CD14-positive monocyte (primary cell): ENCODE measurements at places on chromosomes 3 and 15. TPM values are rescaled to one million over a fixed set of nuclear protein-coding genes. Genes with fewer than 3 reads are reported as not detected.
A peak's percentile ranks its signal among the peaks of the same experiment; 100 is the strongest.

Gene SLC22A14
- 0.08 and 0.45 TPM in 2 replicates for polyA plus RNA-seq

Gene TMC3
- polyA plus RNA-seq = not detected

DNA sequence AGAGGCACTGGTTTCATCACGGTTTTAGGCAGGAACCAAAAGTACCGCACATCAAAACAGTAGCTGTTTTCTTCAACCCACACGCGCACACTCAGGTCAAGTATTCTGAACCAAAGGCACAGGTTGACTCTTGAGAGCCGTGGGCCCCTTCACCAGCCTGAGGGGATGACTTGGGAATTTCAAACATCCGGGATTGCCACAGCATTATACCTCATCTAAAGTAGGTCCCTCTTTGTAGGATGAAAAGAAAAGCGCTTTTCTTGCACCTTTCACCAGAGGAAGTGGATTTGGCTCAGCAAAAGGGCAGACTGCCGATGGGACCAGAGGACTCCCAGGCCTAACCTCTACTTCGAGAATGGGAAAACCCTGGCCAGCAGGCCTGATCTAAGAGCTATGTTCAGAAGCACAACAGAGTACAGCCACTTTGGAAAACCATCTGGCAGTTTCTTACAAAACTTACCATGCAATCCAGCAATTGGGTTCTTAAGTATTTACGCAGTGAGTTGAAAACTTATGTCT, 88.2 kb upstream of the PROK2 start:
- H3K4me3 ChIP-seq = no peak overlapping the region
- H3K4me1 ChIP-seq = no peaks in the 10 kb centered on the region
- no peak for DNase-seq
- peaks cover 12% of the 10 kb centered on the region for H3K27me3 ChIP-seq
- H3K27ac ChIP-seq = no peak overlapping the region
- no peaks in the 10 kb centered on the region for H3K36me3 ChIP-seq

DNA sequence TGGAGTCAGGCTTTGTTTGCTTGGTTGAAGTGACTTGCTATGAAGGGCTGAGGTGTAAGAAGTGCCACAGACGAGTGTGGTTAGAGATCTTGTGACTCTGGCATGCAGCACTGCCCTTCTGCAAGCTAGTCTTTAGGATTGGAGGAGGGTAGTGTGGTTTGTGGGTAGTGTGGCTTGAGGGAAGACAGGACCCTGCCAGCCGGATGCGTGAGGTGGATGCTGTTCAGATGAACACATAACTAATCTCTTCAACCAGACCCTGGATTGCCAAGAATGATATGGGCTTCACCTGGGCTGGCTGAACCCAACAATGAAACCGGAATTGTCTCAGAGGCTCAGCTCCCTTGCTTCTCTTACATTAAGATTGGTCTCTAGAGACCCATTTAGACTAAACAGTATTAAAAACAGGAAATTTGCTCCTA, 32.7 kb downstream of the STARD9 start:
- H3K4me1 ChIP-seq = peaks cover 20% of the 10 kb centered on the region
- H3K27me3 ChIP-seq = no peaks in the 10 kb centered on the region
- no peak overlapping the region for H3K27ac ChIP-seq
- no peaks in the 10 kb centered on the region for H3K36me3 ChIP-seq
- H3K4me3 ChIP-seq = no peak overlapping the region
- no peak for DNase-seq

DNA sequence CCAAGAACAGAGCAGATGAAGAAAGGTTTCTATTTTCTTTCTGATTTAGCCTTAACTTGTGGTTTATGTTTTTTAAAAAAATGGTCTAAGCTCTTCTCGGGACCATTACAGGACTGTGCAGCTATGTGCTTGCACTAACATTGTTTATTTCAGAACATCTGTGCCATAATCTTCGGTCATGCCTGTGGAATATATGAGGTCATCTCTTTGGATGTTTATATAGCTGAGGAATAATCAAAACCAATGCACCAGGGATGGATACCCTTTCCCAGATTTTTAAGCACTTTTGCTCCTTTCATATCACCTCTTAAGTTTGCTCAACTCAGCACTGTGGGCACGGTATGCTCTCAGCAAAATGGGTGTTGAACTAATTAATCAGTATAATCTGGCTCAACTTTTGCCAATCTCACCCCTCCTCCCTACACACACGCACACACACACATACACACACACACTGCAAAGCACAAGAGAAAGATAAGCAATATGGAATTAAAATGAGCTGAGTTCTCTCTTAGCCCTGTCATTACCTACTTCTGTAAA, 268.5 kb upstream of the TMC3 start:
- no peaks in the 10 kb centered on the region for H3K36me3 ChIP-seq
- H3K27ac ChIP-seq = no peak overlapping the region
- H3K27me3 ChIP-seq = no peaks in the 10 kb centered on the region
- no peak for DNase-seq
- no peak overlapping the region for H3K4me3 ChIP-seq

GRCh38 chr15:59711451-59712243, 22.5 kb upstream of the BNIP2 start:
- H3K27ac ChIP-seq = no peak overlapping the region
- H3K4me1 ChIP-seq = no peaks in the 10 kb centered on the region
- H3K4me3 ChIP-seq = no peak overlapping the region
- no peaks in the 10 kb centered on the region for H3K36me3 ChIP-seq
- H3K27me3 ChIP-seq = no peaks in the 10 kb centered on the region

GRCh38 chr15:90531147-90531546, 1.4 kb downstream of the CRTC3 start:
- H3K27me3 ChIP-seq = no peaks in the 10 kb centered on the region
- H3K4me3 ChIP-seq = peak overlapping the region; percentile 82
- no peaks in the 10 kb centered on the region for H3K36me3 ChIP-seq
- H3K4me1 ChIP-seq = peaks cover 18% of the 10 kb centered on the region

DNA sequence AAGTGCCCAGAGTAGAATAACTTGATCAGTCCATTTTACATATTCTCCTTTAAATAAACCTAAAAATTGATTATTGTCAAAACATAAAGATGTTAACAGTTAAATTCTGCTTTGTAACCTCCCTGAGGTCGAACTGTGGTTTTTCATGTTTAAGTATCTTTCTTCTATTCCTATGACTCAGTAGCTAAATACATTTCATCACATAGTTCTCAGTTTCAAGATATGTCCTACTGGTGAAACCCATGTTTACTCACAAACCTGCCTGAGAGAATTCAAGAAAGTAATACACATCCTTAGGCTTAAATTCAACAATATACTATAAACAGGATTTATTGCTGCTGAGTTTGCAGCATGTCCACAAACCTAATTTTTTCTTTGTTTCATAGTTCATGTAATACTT, 692.9 kb downstream of the ZPLD1 start:
- no peaks in the 10 kb centered on the region for H3K4me1 ChIP-seq
- DNase-seq = no peak
- no peak overlapping the region for H3K4me3 ChIP-seq
- no peak overlapping the region for H3K27ac ChIP-seq
- H3K36me3 ChIP-seq = no peaks in the 10 kb centered on the region
- H3K27me3 ChIP-seq = no peaks in the 10 kb centered on the region
